ENCODE measurements at places on chromosomes 5 and 9.

GRCh38 chr5:83731638-83732037 is 11.0 kb upstream of the HAPLN1 start:
- DNase-seq = no peak

- no peak for DNase-seq
Observed at GRCh38 chr9:20043461-20043860, 254.6 kb upstream of the SLC24A2 start.

DNA sequence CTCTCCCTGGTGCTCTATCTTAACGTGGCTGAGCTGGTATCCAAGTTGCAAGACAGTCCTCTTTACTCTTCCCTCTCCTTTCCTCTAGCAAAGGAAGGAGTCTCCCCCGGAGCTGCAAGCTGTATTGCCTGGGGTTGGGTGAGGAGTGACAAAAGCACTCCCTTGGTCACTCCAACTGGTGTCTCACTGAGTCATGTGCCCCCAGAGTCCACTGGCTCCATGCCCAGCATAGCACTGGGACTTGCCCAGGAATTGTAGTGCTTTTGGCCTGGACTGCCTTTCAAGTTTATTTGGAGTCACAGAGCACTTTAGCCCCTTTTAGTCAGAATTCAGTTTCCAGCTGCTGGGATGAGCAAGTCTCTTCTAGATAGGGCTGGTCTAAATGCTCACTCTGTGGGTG is 82.6 kb upstream of the FST start:
- DNase-seq = no peak

GRCh38 chr5:163565492-163565891 is 60.1 kb downstream of the MAT2B start:
- no peak for DNase-seq

- DNase-seq = no peak
Observed at GRCh38 chr9:2729003-2729402, 11.7 kb downstream of the KCNV2 start.

GRCh38 chr9:83322438-83322837 is 215.8 kb downstream of the FRMD3 start:
- no peak for DNase-seq

DNA sequence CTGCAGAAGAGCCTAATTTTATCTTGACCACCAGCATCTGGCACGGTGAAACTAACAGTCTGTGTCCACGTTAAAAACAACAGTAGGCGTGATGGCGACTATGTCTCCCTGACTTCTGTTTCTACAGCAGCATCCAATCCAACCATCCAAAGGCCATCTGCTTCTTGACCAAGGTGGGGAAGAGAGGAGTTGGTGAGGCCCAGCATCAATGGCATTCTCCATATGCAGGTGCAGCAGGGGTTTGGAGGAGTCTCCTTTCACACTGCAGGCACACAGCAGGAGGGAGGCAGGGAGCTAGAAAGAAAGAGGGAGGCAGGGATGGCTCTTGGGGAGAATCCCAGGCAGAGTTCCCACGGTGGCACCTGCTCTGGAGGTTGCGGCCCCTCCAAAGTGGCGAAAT is 27.0 kb downstream of the MGAT1 start:
- DNase-seq = no peak

- DNase-seq = no peak
Observed at GRCh38 chr9:89352451-89352850, 34.2 kb downstream of the SECISBP2 start.

DNA sequence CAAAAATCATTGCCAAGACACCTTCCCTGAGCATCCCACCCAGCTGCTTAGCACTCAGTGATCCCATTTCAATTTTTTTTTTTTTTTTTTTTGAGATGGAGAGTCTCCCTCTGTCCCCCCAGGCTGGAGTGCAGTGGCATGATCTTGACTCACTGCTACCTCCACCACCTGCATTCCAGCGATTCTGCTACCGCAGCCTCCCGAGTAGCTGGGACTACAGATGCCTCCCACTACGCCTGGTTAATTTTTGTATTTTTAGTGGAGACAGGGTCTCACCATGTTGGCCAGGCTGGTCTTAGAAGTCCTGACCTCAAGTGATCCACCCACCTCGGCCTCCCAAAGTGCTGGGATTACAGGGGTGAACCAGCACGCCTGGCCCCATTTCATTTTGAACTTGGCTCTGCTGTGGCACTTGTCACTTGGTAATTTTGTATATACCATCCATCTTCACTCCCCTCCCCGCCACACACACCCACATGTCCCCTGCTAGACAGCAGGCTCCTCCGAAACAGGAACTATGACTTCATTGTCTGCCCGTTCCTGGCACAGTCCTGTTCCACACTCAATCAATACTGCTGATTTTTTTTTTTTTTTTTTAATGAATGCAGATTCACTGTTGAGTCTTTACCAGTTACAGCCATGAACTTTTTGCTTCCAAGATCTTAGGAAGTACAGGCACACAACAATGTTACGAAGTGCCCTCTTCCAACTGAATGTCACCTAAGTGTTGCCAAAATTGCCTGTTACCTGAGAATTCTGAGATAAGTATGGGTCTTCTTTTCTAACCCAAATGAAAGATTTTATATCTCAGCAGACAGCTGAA is 17.3 kb upstream of the ZBTB34 start:
- no peak for DNase-seq

GRCh38 chr9:136336156-136336870 is 9.0 kb downstream of the GPSM1 start:
- DNase-seq = no peak

DNA sequence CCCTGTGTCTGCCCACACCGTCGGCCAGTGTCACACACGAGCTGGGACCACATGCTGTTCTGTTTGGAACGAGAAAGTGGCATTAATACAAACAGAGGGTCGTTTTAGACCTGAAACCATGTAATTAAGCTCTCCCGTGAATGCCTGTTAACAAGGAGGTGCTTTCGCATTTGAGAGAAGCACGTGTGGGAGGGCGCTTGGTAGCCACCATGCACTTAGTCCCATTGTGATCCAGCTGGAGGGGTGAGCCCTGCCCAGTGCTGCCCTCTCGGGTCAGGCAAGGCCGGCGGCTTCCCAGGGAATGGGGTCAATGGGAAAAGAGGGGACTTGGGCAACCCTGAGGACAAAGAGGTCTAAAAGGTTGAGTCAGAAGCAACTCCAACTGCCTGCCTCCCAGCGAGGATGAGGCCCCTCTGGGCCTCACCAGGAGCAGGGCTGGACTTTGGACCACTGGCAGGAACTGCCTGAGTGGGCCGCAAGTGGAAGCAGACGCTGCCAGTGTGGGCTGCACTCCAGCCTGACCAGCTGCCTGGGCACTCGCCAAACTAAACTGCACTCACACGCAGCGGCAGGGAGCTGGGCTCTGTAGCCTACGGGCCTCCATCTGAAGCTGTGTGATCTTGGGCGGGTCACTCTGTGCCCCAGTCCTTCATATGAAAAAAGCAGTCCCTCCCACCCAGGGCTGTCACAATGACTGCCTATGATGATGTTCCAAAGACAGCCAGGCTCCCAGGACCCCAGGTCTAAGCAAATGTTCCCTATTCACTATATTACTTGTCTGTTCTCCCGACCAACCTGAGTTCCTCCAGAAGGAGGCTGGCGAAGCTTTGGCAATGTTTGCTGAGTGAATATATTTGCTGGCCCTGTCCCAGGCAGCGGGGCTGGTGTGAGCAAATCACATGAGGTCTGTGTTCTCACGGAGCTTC is 195.7 kb downstream of the CDK5RAP2 start:
- DNase-seq = peak; percentile 58

DNA sequence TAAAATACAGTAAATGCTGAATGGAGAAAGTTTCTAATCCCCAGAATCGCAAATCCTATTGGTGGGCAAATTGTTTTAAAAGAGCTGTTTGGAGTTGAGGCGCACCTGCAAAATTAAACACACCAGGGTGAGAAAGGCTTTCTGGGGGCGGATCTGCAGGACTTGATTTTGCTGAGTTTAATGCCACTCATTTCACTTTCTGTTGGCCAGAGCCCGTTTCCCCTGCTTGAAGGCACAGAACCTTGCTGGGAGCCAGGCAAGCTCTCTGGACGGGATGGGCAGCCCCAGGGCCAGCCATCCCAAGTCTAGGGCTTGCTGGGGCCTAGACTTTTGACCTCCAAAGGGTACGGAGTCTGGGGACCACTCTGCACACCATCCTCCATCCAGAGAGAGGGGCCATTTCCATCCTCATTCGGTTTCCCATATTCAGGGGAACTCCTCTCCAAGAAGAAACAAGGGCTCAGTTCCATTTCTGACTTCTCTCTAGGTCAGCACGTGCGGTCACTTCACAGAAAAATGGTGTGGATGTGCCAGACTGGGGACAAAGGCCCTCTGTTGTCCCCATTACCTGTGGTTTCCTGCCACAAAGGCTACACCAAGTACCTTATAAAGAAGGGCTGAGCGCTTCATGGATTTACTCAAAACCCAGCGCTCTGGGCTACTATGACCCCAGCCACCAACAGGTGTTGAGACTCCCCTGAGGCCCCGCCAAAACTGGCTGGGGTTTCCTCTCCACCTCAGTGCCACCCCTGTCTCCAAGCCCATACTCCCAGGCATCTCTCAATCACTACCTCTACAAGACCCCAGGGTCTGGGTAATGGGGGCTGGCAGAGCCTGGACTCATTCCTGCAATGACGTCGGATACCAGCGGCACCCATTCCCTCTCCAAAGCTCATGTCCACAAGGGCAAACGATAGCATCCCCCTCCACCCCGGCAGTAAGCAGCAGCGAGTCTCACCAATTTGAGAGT is 170.0 kb downstream of the AUH start:
- DNase-seq = no peak

DNA sequence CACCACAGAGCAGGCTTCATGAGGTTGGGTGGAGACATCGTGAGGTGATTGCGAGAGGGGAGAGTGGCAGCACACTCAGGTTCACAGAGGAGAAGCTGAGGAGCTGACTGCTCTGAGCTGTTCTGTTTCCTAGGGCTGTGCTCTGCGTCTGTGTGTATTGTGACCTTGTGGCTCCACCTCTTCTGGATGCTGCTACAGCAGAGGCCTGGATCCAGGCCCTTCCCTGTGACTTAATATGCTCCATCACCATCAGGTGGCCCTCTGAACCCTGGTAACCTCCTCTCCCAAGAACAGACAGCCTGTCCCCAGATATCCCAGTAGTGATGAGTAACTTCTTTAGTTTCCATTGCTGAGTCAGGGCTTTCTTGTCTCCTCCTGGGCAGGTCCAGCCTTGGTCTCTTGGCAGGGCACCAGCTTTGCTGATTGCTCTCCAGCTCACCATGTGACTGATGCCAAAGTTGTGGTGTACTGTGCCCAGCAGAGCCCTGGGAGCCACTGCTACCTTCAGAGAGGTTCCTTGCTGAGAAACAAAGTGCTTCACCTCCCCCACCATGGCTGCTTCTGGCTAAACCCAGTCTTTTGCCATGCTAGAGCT is 212.8 kb upstream of the CHD1 start:
- no peak for DNase-seq

GRCh38 chr5:72110394-72111013 is 3.2 kb downstream of the MAP1B start:
- DNase-seq = no peak

DNA sequence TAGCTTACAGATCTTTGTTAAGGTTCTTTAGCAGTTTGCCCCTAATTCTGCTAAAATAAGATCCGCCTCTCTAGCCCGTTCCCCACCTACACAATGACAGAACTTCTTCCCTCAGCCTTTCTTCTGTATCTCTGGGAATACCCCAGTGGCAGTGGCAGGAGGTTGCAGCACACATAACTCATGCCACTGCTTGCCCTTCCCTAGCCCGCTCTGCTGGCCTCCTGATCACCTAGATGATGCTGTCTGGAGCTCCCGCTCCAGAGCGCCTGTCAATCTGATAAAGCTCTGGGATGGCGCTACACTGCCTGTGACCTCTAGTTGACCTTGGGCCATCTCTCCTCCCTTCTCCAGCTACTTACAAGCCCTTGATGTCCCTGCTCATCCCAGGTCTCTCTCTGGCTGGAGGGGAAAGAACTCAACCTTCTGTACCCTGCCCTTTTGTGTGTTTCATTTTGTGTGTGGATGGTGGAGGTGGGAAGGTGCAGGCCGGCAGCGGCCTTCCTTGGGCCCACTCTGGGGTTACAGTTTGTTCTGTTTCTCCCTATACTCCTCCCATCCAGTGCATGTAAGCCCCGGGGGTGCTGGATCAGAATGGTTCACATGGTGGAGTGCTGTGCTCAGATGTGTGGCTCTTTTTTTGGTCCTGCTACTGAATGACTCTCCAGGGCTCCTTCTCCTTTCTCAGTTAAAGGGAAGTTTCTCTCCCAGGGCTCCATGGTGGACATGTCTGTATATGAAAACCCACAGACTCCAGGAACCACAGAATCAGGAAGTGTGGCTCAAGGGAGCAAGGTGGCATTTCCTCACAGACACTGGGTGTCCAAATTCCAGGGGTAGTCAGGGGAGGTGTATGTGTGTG is 29.1 kb downstream of the MTX3 start:
- DNase-seq = no peak

DNA sequence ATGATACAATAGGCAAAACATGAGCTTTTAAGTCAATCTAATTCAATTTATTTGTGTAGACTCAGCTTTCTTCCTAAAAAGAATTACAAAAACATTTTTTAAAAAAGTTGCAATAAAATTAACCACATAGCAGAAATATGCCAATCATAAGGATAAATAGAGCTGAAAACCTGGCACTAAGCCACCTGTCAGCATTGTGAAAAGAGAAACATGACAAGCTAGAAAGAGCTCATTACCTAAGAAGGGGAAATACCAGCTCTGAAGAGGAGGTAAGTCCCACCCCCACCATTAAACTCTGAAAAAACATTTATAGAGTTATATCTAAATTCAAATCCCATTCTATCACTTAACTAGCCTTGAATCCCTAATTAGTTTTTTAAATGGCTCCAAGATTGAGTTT is 372.9 kb downstream of the OSTF1 start:
- no peak for DNase-seq

DNA sequence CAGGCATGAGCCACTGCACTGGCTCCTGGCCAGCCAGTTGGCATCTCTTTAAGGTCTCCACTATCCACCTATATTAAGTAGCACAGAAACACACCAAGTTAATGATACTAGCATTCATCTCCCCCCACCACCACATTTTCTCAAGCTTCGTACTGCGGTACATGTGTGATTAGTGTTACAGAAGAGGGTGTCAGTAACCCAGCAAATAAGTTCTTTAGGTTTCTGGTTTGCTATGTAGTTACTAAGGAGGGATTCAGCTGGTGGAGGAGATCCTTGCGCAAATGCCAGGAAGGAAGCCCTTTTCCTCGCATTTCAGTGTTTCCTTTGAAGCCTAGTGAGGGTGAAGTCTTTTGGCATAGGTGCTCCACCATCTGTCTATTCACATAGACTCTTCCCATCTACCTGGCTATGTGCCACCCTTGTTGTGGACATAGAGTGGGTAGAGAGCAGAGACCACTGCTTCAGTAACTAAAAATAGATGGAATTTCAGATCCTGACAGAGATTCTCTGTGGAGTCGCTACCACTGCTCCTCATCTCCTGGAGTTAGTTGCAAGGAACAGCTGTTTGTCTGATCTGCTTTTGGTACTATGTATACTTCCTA is 16.7 kb downstream of the UBE2D2 start:
- no peak for DNase-seq

Measured in HuH-7.5 (cell line).